NCI-H146 (cell line): ENCODE measurements at places on chromosomes 7 and 10.

- peak; percentile 87 for DNase-seq
Observed at GRCh38 chr7:20330239-20330927, at the start of gene ITGB8. ITGB8 (plus strand) TSS chr7:20330900; CDS start chr7:20331807, 907 bp downstream.

DNA sequence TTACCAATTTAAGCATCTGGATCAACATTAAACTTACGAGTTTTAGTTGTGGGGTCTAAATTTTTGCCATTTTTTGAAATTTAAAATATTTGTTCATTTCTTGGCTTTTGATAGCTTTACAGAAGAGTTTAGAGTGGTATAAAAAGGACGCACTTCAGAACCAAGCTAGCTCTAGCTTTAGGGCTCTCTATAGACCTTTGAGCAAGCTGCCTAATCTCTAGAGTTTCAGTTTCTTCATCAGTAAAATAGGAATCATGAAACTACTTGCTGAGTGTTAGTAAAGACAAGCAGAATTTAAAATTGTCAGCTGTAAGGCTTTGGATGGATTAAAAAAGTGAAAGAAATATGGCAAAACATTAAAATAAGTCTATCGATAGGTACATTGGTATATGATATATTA lies 266.5 kb downstream of the IPMK start:
- no peak for DNase-seq

DNA sequence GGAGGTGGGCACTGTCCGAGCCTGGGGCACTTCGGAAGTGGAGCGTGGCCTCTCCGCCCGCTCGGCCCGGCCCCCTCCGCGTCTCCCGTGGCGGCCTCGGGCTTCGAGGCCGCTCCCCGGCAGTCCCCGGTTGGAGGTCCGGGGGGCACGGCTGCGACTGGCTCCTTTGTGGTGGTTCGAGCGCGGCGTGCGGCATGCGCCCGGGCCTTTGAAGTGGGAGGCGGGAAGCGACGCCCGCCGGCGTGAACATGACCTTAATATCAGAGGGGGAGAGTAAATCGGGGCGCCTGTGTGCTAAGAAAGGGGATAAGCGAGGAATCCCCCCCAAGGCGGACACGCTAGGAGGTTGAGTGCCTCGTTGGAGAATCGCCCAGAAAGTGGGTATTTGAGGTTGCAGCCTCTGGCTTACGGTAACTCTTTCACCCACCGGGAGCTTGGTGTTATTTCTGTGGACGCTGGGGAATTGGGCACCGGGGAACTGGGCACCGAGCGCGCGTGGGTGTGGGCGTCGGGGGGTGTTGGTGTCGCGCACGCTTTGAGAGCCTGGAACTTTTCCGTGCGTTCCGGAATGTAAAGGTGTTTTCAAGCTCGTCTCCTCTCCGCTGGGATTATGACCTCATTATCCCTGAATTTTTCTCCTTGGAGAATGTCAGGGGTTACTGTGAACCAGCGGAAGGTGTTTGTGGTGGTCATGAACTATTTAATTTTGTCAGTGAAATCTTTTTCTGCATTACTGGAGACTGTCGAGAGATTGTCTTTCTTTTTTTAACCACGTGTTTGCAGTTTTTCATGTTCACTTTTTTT lies 660 bp downstream of the SUV39H2 start:
- DNase-seq = peak; percentile 82

- no peak for DNase-seq
Observed at GRCh38 chr10:119803264-119803663, 69.4 kb downstream of the MCMBP start.

- DNase-seq = peak; percentile 80
Observed at GRCh38 chr7:69213878-69214277, 384.4 kb upstream of the AUTS2 start.

- DNase-seq = no peak
Observed at GRCh38 chr7:1059200-1060091, 15.1 kb downstream of the GPR146 start.

- no peak for DNase-seq
Observed at GRCh38 chr7:34277016-34277802, 371.9 kb downstream of the BMPER start.

DNA sequence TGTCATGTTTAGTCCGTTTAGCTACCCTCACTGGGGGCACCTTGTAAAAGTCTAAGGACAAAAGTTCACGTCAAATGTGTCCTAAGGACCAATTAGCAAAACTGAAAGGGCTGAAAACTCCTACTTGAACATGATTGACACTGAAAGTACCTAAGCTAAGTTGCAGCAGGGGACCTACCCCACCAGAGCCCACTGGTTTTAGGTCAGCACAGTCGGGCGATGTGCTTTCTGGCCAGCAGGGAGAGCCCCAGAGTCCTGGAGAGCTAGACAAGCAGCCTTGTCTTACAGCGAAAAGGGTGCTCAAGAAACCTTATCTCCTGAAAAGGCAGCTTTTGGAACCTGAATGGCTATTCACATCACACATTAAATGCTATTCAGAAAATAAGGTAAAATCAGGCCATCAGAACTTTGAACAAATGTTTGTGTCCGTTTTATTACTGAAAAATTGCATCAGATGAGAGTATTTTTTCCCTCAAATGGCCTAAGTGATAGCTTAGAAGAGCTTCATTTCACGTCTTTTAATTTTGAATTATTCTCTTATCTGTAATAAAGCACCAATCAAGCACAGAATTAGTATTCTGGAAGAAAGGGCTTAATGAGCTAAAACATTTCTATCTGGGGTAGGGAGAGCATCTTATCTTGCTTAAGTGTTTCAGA lies 52.2 kb upstream of the MKI67 start:
- DNase-seq = no peak

DNA sequence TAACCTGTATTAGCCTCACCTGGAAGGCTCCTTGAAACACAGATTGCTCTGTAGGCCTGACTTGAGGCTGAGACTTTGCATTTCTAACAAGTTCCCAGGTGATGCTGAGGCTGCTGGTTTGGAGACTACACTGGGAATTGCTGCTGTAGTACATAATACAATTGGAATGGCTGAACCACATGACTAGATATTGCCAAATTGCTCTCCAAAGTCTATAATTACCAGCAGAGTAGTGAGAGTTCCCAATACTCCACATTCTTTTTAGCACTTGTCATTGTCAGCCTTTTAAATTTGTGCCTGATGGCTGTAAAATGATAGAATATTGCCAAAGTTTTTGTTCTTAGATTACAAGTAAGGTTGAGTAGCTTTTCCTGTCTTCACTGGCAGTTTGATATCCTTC lies 39.9 kb downstream of the PLEKHA8 start:
- DNase-seq = no peak

- DNase-seq = no peak
Observed at GRCh38 chr7:18016547-18017444, 10.8 kb downstream of the PRPS1L1 start.

GRCh38 chr10:47300429-47300931 lies 483 bp downstream of the GDF10 start:
- no peak for DNase-seq

DNA sequence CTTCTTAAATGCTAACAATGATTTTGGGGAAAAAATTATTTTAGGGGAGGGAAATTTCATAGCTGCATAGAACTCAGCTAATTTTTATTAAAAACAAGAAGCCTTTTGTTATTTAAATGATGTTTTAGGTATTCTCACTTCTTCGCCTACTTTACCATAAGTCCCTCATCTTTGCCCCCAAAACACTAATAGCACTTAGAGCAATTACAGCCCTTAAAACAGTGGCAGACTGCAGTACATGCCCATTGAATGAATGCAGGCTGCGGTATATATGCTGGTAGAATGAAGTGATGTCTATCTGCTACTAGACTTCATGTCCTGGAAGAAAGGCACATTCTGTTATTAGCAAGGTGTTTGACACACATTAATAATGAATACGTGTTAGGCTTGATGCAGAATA lies 2.9 kb upstream of the SPAG6 start:
- DNase-seq = no peak

GRCh38 chr10:48611133-48611532 lies 6.3 kb upstream of the ARHGAP22 start:
- DNase-seq = no peak

DNA sequence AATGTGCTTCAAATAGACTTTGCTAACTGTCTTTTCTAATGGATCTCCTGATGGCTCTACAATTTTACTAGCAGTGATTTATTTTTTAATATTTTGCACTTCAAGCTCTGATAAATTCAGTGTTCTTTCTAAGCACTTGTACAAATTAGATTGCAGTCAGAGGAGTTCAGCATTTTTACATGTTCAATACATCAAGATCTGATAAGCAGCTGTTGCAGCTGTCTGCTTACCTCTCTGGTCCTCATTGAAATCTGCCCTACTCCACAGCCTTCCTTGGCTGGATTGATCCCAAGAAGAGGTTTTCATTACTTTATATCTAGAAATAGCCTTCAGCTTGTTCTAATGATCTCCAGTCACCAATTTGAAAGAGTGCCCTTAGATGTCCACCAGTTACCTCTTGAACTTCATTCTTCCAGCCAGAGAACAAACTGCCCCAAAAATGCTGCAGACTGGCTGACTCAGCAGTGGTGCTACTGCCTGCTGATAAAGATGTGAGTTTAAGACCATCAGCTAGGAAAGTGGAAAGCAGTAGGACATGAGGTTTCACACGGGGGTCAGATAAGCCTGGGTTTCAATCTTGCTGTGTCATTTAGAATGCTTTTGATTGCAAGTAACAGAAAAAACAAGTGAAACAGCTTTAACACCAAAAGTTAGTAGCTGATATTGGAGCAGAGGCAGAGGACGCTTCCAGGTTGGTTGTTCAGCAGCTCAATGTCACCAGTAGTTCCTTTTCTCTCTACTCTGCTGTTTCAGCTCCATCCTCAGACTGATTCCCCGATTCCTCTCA lies 350.9 kb upstream of the NPVF start:
- DNase-seq = no peak

GRCh38 chr10:67004690-67005089 lies 78.9 kb downstream of the LRRTM3 start:
- no peak for DNase-seq

DNA sequence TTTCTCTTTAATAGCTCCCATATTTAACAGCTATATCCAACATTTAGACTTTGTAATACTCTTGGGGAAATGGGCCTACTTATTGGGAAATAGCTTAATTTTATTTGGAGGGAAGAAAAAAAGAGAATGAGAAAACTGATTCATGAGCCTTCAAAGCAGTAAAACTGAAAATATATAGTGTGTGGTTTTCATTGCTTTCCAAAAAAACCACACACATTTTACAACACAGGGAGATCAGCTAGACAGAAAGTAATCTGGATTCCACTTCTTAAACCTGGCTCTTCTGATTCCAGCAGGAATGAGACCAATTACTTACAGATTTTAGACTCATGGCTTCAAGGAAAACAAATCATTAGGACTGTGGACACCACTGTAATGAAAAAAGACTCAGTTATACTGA lies 48.7 kb downstream of the CH25H start:
- no peak for DNase-seq

- no peak for DNase-seq
Observed at GRCh38 chr7:137587326-137587725, 243.8 kb upstream of the PTN start.
